ENCODE measurements at places on chromosomes 11 and 22.

DNA sequence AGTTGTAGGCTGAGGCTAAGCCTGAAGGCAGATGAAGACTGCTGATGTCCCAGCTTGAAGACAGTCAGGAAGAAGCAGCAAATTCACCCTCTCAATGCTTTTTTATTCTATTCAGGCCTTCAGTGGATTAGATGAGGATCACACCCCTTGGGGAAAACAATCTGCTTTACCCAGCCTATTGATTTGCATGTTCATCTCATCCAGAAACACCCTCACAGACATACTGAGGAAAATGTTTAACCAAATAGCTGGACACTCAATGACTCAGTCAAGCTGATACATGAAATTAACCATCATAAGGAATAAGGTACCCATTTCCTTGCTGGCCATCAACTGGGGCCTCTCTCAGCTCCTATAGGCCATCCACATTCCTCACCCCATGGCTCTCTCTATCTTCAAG lies 549.9 kb upstream of the CCDC90B start:
- no peak for DNase-seq

DNA sequence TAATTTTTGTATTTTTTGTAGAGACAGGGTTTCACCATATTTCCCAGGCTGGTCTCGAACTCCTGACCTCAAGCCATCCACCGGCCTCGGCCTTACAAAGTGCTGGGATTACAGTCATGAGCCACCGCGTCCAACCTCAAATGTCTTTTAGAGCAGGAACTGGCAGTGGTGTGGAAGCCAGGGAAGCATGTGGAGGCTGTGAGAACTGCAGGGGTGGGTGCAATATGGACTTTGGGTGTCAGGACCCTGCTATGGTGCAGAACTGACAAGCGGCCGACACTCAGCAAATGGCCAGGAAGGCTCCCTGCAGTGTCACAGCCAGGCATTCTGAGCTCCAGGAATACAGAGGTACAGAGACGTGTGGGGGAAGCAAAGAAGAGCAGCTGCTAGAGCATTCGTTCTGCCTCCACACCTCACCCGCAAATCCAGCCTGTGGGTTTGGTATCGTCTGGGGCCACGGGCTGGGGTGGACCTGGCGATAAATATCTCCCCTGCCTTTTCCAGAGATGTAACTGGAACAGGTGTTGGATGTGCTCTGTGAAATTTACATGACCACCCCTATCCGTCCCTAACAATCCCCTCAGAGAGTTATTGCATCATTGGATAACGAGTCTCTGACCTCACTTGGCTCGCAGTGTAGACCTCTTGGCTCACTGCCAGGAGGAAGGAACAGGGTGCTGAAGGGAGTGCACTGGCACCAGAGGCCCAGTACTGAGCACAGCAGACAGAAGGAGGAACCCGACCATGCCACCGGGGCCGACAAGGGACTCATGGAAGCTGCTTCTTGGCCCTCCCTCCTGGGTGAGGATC lies 624.7 kb upstream of the B3GAT1 start:
- no peak for DNase-seq

DNA sequence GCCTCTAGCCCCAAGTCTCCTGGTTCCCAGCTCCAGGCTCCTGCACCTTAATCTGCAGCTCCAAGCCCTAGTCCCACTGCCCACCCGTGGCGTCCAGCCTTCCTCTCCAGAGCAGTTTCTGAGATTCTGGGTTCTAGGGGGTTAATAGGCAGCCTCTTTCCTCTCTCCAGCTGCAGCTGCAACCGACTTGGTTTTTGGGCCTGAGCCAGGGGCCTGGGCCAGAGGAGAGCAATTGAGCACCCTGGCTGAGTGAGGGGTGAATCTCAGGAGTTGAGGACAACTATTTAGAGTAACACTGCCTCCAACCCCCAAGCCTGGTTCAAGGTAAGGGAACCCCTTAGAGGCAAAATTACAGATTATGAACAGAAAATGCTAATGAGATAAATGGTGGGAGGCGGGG lies 9.0 kb upstream of the CHRM1 start:
- no peak for DNase-seq

GRCh38 chr11:101428918-101429317 lies 154.9 kb downstream of the TRPC6 start:
- DNase-seq = no peak

DNA sequence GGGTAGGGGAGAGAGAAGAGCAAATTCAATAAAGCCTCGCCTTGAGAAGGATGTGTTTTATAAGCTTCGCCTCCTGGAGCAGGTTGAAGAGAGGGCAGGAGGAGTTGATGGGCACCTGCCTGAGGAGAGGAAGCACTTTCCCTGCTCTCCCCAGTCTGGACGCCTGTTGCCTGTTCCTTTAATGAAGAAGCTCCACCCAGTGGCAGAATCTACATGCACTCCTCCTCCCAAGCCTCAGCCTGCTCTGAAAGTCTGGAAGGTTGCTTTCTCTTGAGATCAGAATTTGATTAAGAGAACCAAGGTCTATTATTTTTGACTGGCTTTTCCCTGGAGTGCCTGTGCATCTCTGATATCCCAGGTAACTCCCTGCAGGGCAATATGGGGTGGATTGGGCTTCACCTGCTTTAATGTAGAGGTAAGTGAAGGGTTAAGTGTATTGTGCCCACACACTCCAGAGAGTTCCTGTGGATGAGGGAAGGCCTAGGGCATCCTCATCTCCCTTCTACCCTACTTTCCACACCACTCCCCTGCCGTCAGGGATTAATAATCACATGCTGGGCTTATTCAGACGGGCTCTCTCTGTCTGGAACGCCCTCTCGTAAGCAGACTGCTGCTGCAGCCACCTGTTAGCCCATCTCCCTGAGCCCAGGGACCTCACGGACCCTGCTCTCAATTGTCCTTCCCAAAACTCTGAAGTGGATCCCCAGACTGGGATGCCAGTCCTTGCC lies 22.3 kb downstream of the NTM start:
- DNase-seq = no peak

DNA sequence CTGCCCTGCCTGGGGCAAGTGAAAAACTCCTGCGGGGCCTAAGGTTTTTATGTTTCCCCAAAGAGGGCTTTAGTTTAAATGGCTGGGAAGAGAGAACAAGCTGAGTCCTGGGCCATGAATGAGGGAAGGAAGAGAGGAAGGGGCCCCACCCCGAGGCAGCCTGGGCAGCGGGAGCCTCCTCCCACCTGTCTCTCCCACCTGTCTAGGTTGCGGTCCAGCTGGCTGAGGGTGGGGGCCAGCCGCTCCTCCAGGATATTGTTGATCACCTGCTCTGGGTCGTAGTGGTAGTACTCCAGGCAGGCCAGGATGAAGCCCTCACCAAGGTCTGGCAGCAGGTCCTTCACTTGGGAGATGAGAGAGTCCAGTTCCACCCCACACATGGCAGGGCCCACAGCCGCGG lies 34.6 kb downstream of the UQCR10 start:
- no peak for DNase-seq

DNA sequence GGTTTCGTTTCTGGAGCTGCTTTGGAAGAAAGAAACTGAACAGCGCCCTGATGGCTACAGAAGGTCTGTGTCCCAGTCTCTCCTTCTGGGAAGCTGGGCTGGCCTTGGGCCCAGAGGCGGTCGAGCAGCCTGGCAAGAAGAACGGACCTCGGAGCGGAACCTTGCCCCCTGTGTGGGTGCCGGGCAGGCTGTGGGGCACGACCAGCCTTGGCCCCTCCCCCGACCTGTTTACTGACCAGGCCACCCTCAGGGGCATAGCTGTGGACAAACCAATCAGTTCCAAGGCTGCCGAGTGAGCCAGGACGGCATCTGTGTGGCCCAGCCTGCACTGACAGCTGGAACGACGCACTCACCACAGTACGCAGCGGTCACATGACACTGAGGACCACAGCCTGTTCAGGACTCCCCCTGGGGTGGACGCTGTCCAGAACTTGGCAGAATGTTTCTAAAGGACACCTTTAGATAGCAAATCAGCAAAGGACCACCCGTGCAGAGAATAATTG lies 7.2 kb downstream of the PIM3 start:
- peak; percentile 60 for DNase-seq

DNA sequence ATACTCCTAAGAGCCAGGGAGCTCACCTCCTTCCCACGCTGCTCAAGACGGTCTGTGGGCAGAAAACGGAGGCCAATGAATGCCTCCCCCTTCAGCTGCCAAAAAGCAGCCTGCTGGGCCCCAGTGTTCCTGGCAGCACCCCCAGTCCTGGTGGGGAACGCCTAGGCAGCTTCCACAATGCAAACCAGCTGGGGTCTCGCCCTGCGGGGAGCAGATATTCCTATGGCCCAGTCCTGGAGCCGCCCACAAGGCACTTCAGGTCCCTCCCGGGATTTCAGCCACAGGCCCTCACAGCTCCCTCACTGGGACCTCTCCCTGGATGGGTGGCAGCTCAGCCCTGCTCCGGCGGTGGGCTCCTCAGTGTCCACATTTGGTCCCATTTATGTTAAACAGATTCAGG lies 29.2 kb downstream of the A4GALT start:
- DNase-seq = no peak

DNA sequence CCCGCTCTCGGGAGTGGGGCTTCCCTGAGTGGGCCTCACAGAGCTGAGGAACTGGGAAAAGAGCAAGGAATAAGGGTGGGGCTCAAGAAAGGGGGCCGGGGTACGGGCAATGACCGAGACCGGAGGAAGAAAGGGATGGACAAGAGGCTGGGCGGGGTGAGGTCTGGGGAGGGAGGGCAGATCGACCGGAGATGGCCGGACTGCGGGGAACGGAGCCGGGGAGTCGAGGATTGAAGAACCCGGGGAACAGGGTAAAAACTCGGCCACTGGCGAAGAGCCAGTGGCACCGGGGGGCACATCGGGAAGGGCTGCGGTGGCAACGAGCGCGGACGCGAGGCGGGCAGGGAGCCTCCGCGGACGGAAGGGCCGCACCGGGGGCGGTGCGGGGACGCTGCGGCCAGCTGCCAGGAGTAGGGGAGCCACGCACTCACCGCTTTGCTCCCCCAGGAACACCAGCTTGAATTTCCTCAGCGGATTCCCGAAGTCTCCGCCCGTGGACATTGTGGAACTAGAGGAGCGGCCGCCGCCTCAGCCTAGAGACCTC lies 667 bp downstream of the RAB6A start:
- DNase-seq = no peak

Measured in amygdala (tissue), 56 donors.